ENCODE measurements at places on chromosomes 16 and 17. TPM values are rescaled to one million over a fixed set of nuclear protein-coding genes. Genes with fewer than 3 reads are reported as not detected.

The OGFOD1 gene
- 19.8 TPM for total RNA-seq

The MGAT5B gene
- total RNA-seq = 2.7 TPM

The NOB1 gene
- total RNA-seq = 33.0 TPM

The SCIMP gene
- not detected for total RNA-seq

The EMC8 gene
- total RNA-seq = 35.9 TPM

The KCNH4 gene
- not detected for total RNA-seq

The DEXI gene
- total RNA-seq = 122 TPM

The SYCE1L gene
- total RNA-seq = not detected

The KRT36 gene
- total RNA-seq = not detected

Measured in pericardium fibroblast (primary cell).